ENCODE measurements at places on chromosomes 2 and 18.

DNA sequence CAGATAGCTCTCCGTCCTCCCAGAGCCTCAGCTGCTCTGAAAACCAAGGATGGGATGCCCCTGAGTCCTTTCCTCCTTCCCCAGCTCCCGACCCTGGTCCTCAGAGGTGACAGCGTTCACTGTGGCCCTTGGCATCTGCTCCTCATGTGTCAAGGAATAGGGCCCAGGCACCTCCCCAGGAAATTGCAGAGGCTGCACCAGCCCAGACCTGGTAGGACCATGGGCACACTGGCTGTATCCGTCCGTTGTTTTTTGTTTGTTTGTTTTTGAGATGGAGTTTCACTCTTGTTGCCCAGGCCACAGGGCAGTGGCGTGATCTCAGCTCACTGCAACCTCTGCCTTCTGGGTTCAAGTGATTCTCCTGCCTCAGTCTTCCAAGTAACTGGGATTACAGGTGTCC, 37.5 kb upstream of the SLC66A3 start:
- DNase-seq = no peak

DNA sequence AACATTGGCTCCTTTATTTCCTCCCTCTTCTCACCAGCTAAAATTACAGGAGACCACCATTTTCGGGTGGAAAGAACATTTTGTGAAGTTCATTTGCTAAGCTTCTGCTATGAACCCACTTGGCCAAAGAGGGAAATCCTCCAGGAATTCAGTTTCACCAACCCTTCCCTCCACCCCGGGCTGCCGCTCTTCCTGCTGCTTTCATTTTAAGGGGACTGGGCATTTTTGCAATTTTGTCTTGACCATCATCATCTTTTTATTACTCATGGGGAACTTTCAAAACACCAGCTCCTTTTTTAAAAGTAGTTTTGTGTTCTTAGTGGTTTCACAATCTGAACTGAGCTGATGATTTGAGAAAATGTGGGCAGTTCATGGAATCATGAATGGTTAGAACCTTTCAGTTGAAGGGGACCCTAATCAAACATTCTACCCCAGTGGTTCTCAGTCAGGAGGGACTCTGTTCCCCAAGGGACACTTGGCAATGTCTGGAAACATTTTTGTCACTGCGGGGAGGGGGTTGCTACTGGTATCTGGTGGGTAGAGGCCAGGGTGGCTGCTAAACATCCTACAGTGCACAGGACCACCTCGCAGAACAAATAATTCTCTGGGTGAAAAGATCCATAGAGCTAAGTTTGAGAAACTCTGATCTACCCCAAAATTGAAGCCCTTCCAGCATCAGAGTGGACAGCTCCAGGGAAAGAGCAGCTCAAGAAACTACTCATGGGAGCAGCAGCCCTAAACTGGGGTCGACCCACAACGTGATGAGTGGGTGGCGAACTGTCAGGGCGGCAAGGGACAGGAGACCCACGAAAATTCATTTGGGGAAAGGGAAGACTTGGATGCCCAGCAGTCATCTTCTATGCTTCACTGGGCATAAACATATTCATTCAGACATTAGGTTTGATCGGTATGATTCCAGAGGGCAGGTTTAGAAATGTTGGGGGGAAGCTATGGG, 92.9 kb downstream of the ACKR3 start:
- no peak for DNase-seq

DNA sequence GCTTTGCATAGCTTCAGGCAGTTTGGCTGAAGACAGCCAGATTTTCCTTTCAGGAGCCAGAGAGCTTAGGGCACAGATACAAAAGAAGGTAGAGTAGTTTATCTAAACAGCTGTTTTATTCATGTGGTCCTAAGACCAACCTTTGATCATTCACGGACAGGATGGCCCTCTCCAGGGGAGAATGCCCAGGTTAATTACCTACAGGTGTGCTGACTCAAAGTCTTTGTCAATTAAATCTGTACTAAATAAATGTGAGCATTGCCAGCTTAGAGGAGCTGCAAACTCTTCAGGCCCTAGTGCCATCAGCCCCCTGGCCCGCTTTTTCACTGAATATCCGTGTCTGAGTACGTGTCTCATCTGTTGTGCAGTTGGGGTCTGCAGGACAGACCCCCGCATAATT, 554.7 kb downstream of the NUP35 start:
- no peak for DNase-seq

- DNase-seq = no peak
Measured at GRCh38 chr2:80548469-80548868, 243.9 kb upstream of the LRRTM1 start.

Data from stimulated activated CD4-positive, alpha-beta T cell treated with anti-CD3 and anti-CD28 coated beads, Interleukin-15, amount 100 ng/mL, for 24 hours (primary cell).